Fibroblast of skin of back (primary cell): ENCODE measurements at places on chromosomes 13 and 19.

GRCh38 chr19:57708641-57709361, at the start of gene ZNF154:
Gene ZNF154, minus strand, starts transcription at chr19:57709204. Its CDS starts 233 bp downstream, at chr19:57708971.
- DNase-seq = peak; percentile 82

DNA sequence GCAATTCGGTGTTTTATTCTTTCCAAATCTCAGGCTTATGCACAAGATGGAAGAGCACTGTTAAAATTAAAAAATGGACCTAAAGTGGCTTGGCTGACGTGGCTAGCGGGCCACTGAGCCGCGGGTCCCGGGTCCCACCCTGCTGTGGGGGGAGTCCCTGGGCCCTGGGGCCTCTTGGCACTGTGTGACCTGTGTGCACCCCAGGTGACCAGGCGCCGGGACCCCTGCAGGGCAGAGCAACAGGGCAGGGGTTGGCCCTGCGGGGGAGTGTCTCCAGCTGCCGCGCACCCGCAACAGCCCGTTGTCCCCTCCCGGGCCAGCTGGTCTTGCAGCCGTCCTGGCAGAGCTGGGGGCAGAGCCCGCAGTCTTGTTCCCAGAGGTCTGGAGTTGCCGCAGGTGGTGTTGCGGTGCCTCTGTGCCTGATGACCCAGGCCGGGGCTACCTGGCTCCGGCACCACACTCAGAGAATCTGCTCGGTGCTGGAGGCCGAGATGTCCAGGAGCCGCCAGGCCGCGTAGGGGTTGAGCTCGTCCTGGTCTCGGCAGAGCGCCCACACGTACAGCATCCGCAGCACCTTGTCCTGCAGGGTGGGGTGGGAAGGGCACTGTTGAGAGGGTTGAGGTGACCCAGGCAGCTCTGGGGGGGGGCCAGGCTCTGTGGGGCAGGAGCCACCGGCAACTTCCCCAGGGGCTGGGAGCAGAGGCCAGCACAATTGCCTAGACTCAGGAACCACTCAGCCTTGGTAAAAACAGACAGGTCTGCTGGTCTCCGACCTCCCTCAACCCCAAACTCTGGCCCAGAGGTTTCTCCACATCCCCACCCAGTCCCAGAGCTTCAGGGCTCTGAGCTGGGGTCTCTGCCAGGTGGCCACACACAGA, 1.0 kb upstream of the CTXN1 start:
- no peak for DNase-seq

DNA sequence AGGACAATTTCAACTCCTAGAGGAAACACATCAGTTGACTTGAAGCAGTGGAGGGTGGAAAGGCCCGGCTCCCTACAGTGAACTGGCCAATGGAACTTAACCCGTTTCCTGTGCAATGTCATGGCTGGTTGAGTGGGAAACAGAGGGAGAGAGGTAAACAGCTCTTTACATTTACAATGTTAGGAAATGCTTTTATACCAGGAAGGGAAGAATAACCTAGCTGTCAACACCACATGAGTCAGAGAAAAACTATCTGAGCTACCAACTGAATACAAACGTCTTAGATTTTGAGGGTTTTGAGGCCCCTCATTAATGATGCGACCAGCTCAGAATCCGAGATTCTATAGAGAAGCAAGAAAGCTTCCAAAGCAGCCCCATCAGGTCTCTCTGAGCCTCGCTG, 36.7 kb downstream of the CARD8 start:
- no peak for DNase-seq

- DNase-seq = peak; percentile 47
These were observed 347.2 kb downstream of the ZNF536 start for GRCh38 chr19:30719189-30719998.

DNA sequence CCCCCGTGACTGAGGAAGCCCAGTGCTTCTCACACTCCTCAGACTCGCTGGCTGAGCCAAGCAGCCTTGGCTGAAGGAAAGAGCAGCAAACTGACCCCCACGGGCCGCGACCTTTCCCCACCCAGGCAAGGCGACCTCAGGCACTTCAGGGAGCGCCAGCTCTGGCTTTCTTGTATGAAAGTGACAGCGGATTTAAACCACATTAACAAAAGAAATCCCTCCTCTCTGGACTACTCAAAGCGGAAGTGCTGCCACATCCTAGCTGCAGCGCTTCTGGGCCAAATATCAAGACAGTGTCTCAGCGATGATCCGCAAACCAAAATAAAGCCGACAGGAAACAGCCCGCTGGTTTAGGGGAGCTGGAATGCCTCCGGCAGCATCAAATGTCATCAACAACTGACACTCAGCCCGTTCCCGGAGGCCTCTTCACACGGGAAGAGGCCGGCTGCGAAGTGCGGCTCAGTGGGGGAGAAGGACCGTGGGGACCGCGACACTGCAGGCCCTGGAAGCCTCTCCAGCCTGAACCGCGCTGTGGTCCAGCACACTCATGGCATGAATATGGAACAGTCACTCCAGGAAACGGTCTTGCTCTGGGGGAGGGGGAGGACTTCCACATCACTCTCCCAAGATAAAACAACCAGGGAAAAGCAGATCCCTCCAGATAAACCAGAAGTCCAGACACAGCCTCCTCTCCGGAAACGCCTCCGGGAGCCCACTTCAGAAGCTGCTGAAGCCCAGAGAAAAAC, 1.4 kb downstream of the RASA3 start:
- peak; percentile 99 for DNase-seq

DNA sequence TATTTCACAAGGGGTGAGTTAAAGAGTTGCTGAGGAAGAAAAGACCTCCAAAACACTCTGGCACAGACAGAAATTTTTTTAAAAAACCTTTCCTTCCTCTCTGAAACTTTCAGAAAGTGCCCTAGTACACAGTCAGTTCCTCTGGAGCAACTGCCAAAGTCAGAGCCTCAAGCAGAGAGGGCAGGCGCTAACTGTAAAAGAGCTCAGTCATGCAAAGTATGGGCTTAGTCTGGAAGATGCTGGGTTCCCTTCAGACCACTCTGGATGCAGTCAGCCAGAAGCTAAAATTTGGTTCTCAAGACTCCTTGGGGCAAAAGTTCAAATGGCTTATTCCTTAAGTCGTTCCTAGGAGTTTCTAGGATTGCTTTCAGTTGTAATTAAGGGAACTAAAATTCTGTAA, 671.6 kb downstream of the PCDH9 start:
- no peak for DNase-seq

- no peak for DNase-seq
These were observed 657.8 kb downstream of the SLITRK6 start for GRCh38 chr13:85141401-85141800.

DNA sequence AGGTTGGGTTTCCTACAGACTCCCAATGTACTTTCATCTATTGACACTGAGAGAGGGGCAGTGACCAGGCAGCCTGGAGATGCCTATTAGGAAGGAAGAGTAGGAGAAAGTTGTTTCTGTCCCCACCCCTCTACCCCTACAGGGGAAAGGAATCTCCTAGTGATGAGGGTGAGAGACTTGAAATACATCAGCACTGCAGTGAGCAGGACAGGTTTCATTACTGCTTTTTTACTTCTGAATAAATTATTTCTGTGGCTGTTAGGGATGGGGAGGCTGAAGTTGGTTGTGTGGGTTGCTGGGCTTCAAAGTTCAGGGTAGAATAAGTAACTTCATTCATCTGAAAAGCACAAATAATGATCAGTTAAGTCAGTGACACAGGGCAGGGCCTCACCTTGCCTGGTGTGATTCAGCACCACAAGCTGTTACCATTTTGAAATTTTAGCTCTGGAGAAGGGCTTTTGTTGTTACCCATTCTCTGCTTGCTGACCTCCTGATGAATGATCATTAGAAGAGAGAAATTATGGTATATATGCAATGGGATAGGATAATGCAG, 19.3 kb downstream of the CEACAM1 start:
- no peak for DNase-seq

GRCh38 chr19:39974377-39975155, 3.6 kb downstream of the PSMC4 start:
- DNase-seq = no peak

DNA sequence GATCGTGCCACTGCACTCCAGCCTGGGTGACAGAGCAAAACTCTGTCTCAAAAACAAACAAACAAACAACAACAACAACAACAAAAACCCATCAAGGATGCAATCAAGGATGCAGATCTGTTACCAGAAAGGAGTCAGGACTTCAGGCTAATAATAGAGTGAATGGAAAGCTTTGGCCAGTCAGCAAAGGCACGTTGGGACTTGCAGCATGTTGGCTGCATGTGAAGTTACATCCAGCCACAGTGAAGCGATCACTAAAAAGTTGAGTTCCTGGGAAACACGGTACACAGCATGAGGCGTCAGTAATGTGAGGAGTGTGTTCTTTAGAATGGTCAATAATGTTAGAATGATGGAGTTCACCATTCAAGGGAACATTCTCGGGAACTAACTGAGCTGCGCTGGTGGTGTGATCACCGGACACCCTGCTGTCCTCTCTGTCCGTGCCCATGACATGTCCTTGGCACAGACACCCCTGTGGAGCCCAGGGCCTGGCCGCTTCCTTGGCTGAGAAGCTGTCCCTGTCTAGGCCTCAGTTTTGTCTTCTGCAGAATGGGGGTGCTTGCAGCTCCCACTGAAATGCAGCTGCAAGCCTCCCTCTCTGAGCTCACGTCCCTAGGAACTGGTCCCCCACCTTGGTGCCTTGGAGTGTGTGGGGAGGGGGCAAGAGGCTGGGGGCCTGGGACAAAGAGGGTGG, 2.3 kb upstream of the LGALS7B start:
- DNase-seq = no peak

- peak; percentile 55 for DNase-seq
These were observed 873.8 kb downstream of the SLITRK6 start for GRCh38 chr13:84925443-84925842.

DNA sequence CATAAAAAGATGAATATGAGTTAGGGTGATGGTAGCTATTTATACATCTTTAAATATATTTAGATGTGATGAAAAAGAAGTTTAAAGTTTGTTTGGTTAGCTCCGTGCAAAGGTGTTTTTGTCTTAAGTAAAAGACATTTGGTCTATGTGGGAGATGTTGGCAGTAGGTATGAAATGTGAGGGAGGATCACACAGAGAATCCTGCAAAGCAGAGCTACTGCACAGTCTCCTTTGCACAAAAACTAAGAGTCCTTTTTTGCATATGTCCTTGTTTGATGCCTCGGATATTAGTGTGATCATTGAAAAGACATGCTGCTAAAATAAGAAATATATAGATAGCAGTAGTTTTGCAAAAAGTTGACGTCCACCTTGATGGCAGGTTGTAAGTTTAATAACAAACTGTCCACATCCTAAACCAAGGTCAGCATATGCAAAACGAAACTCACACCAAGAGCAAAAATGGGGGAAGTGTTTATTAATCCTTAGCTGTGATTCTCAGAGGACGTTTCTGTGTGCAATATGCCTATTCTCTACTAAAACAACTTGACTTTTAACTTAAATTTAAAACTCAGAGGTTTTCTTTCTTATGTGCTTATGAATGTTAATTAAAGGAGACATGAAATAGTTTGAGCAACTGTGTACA, 870.1 kb downstream of the PCDH9 start:
- DNase-seq = no peak

DNA sequence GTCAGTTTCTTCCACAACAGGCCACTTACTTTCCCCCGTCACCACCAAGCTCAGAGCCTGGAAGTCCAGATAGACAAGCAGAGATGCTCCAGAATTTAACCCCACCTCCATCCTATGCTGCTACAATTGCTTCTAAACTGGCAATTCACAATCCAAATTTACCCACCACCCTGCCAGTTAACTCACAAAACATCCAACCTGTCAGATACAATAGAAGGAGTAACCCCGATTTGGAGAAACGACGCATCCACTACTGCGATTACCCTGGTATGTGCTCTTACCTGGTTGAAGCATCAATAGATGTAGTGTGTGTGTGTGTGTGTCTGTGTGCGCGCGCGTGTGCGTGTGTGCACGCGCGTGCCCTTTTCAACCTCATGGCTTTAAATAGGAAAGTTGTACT, 3.7 kb downstream of the KLF5 start:
- no peak for DNase-seq

- DNase-seq = peak; percentile 92
These were observed 1.5 kb upstream of the SLC17A7 start for GRCh38 chr19:49442771-49443365.

DNA sequence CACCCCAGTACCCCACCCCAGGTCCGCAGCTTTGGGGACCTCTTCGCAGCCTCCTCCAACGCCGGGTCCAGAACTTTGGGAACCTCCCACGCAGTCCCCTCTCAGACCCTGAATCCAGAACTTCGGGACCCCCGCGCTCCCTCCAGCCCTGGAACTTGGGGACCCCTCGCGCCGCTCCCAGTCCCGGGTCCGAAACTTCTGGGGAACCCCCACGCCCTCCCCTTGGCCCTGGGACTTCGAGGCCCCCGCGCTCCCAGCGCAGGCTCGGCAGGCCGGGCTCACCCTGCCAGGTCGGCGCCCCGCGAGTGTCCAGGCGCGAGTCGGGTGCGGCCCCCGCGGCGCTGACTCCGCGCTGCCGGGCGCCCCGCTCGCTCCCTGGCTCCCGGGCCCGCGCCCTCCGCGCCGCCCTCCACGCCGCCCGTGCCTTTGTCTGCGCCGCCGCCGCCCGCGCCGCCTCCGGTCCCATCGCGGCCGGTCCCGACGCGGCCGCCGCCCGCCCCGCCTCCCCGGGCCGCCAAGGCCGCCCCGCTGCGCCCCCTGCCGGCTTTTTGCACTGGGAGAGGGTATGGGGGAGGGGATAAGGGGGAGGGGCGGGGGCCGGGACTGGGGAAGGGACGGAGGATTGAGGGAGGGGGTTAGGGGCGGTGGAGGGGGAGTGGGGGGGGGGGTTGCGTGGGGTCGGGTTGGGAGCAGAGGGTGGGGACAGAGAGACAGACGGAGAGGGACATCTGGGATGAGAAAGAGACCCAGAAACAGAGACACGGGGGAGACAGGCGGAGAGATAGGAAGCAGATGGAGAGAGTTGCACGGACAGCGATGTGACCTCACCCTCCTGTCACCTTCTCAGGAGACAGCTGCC, at the start of gene HOMER3:
HOMER3 (minus strand) TSS at position 449 of the 859 bp plus-strand sequence. CDS start 2,235 bp downstream, outside the sequence.
- DNase-seq = peak; percentile 67

DNA sequence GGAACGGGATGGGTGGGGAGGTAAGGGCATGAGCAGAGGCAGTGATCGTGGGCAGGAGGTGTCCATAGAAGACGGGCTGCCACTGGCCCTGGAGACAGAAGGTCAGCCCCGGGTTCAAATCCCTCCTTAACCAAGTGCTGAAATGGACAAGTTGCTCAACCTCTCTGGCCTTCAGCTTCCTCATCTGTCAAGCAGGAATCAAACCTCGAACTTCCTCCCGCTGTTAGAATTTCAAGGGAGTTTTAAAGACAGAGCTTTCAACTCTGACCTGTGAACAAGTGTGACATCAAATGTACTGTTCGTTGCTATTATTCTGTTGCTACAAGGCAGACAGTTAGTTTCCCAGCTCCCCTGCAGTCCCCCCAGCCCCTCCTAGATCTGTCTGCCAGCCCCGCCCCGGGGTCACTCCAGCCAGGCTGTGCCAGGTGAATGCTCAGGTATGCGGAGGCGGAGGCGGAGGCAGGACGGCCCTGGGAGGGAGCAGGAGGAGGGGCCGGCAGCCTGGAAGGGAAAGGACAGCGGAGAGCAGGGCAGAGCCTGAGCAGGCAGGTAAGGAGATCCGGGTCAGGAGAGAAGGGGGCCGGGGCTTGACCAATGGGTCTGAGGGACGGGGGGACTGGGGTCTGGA, at the start of gene EPS8L1:
EPS8L1 (plus strand) TSS at position 499 of the 628 bp plus-strand sequence. CDS start 576 bp downstream, outside the sequence.
- no peak for DNase-seq

GRCh38 chr13:99296398-99296797, 10.8 kb downstream of the GPR183 start:
- no peak for DNase-seq
